NCI-H524 treated with DMSO at 0.1 percent for 48 hours (cell line): ENCODE measurements at places on chromosomes 6 and 20.

DNA sequence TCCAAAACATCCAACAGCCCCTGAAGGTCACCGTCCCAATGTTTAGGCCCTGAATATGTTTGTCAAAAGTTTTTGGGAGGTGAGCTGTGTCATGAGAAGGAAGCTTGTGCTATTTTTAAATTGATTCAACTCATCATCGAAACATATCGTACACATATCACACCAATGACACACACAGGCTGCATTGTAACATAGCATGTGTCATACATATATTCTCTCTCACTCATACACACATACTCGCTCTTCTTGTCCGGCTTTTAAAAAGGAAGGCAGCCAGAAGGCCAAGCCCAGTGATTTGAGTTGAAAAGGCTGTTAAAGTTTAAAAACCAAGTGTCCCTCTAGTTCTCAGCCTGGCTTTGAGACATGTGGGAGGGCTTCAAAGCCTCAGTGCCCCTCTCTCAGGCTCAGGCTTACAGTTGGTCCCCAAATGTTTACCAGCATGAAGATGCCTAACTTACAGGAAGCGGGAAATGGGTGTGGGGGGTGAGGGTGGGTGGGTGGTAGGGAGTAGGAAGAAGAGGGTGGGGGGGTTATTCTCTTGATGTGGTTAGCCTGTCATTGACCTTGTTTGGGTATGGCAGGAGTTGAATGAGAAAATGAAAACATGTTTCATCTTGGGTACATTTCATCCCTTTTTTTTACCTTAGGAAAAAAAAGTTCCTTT is 3.3 kb upstream of the PRDM1 start:
- DNase-seq, result no peak

DNA sequence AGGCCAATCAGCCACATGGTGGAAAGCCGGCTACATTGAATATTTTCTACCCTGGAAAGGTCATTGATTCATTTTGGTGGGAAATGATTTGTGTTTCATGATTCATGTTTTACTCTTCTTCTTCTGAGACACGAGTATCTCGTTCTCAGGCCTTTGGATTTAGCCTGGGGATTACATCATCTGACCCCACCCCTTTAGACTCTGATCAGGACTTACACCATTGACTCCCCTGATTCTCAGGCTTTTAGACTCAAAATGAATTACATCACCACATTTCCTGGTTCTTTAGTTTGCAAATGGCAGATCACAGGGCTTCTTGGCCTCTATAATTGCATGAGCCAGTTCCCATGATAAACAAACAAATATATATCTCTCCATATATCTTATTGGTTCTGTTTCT is 228.8 kb downstream of the ADGRG6 start:
- no peak for DNase-seq

- DNase-seq, result no peak
Measured at GRCh38 chr20:31515775-31516107, 1.5 kb downstream of the HM13 start.

- DNase-seq, result no peak
Measured at GRCh38 chr6:41976794-41977484, 35.3 kb upstream of the CCND3 start.

DNA sequence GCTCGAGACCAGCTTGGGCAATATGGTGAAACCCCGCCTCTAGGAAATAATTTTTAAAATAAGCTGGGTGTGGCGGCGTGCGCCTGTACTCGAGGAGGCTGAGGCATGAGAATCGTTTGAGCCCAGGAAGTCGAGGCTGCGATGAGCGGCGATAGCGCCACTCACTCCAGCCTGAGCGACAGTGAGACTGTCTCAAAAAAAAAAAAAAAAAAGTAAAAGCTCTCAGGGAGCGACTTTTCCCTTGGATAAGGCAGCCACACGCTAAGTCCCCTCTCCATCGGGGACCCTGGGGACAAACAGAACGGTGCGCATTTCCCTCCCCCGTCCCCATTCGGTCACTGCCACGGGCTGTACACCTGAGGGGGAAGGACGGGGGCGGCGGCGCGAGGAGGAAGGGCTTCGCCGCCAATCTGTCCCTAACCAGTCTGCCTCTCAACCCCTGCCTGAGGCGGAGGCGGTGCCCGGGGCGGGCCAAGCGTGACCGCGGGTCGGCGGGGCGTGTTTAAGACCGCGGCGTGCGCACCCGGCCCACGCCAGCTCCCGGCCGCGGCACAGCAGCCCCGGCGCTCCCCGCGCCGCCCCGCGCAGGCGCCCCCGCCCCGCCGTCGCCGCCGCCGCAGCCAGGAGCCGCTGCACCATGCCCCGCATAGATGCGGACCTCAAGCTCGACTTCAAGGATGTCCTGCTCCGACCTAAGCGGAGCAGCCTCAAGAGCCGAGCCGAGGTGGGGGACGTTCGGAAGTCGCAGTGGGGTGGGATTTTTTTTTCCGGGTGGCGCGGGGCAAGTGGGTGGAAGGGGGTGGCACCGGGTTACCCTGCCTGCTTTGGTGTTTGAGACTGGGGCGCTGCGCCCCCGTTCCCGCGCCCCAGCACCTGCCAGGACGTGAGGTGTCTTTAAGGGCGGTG is at the start of gene GMPR:
GMPR (plus strand) TSS at position 531 of the 906 bp plus-strand sequence; CDS start at position 638, 107 bp downstream.
- peak; percentile 22 for DNase-seq

DNA sequence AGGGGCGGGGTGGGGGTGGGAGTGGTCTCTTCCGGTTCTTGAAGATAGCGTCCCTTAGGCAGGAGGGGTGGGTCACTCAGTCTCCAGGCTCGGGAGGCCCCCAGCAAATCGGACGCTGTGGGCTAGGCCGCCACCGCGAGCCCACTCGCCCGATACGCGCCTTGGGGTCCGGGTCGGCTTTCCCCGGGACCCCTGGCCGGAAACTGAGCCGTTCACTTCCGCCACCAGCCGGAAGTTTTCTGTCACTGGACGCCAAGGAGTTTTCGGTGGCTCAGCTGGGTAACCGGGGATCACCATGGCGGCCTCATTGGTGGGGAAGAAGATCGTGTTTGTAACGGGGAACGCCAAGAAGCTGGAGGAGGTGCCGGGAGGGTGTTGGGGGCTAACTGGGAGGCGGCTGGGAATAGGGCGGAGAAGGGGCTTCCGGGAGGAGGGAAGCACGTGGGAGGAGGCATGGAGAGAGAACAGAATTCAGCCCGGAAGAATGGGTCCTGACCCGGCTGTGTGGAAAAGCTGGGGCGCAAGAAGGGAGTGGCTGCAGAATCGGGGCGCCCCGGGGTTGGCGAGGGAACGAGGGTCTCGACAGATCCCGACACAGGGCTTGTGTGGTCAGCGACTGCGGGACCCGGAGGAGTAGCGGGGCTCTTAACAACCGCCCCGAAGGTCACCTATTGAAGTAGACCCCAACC is at the start of gene ITPA:
ITPA (plus strand) TSS at position 242 of the 689 bp plus-strand sequence; CDS start at position 296, 54 bp downstream.
- DNase-seq, result peak; percentile 27

- DNase-seq, result no peak
Measured at GRCh38 chr6:162385980-162386379, 341.6 kb downstream of the PRKN start.

- DNase-seq, result no peak
Measured at GRCh38 chr6:48817333-48818051, 645.6 kb downstream of the MMUT start.

DNA sequence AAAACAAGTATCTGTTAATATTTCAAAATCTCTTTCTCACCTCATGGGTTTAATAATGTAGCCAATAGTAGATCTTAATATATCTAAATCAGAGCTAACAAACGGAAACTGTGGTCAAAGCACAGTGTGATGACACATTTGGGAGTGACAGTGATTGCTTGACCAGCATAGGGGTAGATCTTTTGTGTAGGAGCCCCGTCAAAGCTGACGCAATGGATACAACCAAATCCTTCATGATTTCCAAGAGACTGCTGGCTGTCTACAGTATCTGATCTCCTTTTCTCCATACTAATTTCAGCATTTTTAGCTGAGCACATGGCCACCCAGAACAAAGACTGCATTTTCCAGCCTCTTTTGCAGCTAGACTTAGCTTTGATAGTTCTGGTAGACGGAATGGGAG is 299.3 kb upstream of the ECI2 start:
- DNase-seq, result no peak

- no peak for DNase-seq
Measured at GRCh38 chr20:3732327-3733118, at the start of gene HSPA12B. TSS of gene HSPA12B (plus strand) at chr20:3732685. CDS start at chr20:3738675, 5,990 bp downstream.

DNA sequence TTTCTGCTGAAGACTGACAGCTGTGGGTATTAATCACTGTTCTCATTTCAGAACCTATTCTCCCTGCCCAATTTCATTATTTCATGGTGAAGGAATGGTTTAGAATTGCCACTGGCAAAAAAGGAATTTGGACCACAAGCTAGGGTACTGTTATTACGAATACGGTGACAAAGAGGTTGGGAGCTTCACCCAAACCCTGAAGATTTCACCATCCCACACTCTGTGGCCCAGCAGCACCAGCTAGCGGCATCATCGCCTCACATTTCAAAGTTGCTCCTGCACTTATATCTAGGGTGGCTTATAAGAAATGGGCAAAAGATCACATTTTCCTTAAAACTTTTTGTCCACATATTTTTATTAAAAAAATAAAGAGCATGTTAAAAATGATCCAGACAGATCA is 236.1 kb downstream of the SYNDIG1 start:
- DNase-seq, result no peak

DNA sequence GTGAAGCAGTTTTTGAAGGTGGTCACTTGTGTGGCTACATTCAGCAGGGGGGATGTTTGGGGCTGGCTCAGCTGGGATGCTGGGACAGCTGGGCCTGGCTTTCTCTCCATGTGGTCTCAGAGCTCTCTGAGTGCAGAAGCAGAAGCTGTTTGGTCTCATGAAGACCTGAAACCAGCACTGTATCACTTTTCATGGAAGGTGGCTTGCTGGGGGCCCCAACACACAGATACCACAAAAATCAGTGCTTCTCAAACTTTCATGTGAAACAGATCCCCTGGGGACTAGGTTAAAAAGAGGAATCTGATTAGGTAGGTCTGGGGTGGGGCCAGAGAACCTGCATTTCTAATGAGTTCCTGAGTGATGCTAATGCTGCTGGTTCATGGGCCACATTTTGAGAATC is 347.3 kb downstream of the DHX35 start:
- DNase-seq, result no peak

DNA sequence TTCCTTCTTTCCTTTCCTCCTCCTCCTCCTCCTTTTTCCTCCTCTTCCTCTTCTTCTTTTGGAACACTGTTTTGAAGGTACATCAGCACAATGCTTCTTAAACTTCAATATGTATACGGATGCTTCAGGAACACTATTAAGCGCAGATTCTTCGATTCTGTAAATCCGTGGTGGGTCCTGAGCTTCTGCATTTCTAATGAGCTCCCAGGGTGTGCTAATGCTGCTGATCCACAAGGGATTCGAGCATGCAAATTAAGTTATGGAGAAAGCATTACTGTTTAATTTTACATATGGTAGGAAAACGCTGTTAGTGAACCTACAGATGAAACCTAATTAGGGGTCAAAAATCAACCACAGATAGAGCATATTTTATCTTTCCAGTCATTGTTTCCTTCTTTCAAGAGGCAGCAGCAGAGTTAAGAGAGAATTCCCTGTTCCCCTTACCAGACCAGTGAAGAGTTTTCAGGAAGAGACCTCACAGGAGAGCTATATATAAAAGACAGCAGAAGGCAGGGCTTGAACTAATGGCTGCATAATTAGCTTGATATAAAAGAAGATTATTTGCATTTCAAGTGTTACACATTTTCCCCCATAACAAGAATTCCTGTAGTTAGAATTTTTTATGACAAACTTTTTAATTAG is 47.2 kb downstream of the KIF13A start:
- no peak for DNase-seq

DNA sequence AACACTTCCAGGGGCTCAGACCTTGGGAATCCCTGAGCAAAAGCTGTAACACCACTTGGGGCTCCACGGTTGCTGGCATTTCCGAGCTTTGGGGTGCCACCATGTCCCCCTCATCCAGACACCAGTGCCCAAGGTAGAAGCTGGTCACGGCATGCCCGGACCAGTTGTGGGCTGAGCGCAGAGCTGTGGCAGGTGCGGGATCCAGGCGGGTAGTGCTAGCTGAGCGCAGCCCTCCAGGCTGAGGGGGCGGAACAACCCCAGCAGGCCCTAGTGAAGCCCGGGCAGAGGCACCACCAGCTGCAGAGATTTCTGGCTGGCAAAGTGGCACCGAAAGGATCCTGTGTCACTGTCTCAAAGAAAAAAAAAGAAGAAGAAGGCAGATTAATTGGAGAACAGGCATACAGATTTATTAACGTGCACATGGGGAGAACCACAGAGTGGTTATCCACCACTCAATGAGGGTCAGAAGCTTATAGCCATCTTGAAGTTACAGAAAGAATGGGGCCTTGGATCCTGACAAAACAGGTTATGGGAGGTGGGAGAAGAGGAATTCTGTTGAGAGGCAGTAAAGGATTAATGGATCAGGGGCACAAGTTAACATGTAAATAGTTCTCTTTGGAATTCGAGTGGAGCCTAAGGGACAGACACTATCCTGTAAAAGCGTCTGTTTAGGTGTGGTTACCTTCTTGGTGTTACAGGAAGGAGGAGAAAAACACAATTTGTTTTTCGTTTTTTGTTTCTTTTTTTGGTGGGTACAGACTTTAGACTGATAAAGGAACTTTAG is 107.5 kb downstream of the CD24 start:
- DNase-seq, result no peak

DNA sequence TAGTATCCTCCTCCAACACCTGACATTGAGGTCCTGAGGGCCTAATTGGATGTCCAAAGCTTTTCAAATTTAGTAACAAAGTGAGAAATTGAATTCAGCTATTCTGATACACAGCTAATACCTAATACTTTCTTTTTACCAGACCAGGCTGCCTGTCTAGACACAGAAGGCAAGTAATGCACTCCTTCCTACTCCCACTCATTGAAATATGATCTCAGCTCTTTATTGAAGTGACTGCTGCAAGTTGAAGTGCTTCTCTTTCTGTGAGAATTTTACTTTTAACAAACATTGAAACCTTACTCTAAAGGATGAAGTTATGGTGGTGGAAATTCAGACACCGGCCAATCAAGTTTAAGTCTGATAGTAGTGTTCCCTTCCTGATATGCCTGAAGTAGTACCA is 90.8 kb upstream of the OGFRL1 start:
- DNase-seq, result no peak

- no peak for DNase-seq
Measured at GRCh38 chr20:51542571-51543421, at the start of gene NFATC2. TSS of gene NFATC2 (minus strand) at chr20:51542719. CDS start at chr20:51542499, 220 bp downstream.

DNA sequence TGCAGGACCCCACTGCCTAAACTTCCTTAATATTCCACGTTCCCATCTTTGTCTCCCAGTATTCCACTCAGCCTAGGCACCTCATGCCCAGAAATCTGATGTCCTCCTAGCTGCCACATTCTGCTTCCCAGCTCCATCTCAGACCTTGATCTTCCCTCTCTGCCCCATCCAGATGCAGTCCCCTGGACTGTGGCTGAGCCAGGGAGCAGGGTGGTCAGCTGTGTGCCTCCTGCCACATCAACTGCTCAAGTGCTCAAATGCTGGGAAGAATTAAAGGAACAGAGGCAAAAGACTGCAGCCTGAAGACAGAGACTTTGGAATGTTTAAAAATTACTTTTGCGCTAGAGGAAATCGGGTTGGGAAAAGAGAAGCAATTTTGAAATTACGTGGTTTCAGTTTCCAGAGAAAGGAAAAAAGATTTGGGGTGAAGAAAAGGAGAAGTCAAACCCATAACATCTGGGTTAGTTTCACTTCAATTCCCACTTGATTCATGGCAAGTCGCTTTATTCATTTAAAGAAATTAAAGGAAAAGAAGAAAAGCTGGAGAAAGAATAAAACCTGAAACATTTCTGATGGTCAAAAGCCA is 704.8 kb downstream of the PTPRT start:
- no peak for DNase-seq
